ENCODE measurements at places on chromosomes 7 and 10.

- no peak for DNase-seq
Observed at GRCh38 chr7:85554236-85555178, 367.7 kb upstream of the SEMA3D start.

- DNase-seq, result no peak
Observed at GRCh38 chr7:2686101-2686500, 1.9 kb upstream of the AMZ1 start.

GRCh38 chr7:121323515-121324302 is 5.1 kb upstream of the WNT16 start:
- no peak for DNase-seq

- no peak for DNase-seq
Observed at GRCh38 chr7:15749631-15750030, 63.1 kb upstream of the MEOX2 start.

Data from activated naive CD8-positive, alpha-beta T cell treated with anti-CD3 and anti-CD28 coated beads, Interleukin-2, amount 50 U/mL, for 24 hours (primary cell).